ENCODE measurements at places on chromosomes 12 and 14.

- no peak for DNase-seq
Observed at GRCh38 chr12:109144224-109144623, 27.8 kb downstream of the ACACB start.

- no peak for DNase-seq
Observed at GRCh38 chr12:86623267-86623666, 367.1 kb upstream of the MGAT4C start.

- no peak for DNase-seq
Observed at GRCh38 chr12:124898923-124899294, 15.5 kb downstream of the UBC start.

DNA sequence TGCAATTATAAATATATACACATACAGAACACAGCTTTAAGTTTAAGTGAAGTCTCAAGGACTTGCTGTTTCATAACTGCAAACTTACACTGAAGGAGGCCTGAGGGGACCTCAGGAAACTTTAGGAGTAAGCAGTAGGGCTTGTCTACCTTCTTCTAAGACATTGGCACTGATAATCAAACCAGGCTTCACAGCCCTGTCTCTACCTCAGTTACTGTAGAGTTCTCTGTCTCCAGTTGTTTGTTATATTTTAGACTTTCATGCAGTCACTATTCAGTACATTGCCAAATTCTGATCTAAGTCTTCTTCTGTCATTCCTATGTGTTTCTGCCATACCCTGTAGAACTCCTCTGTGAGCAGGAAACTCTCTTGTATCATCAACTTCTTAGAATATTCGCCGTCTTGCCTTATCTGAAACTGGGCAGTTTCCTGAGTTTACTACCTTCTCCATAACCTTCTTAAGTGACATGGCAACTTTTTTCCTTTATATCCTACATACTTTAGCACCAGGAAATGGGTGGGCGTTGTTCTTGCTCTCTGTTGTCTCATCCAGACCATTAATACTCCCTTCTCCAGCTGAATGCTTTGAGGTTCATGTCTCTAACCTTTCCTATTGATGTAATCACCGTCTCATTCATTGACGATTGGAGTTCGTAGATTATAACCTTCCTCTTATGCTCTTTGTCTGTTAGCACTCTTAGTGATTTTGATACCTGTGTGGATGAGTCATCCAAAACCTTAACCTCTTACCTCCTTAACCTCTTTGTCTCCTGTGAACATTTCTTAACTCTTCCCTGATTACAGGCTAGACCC, 11.4 kb downstream of the APAF1 start:
- no peak for DNase-seq

Measured in stimulated activated CD4-positive, alpha-beta T cell treated with anti-CD3 and anti-CD28 coated beads, TNF-alpha, amount 100 ng/mL, for 1 hour (primary cell).